ENCODE measurements at places on chromosomes 4 and X.

GRCh38 chrX:40552768-40553167 lies 28.0 kb upstream of the ATP6AP2 start:
- no peak for DNase-seq

GRCh38 chr4:31655328-31655727 lies 935.2 kb downstream of the PCDH7 start:
- DNase-seq = no peak

GRCh38 chr4:182555997-182556418 lies 312.8 kb downstream of the TENM3 start:
- DNase-seq = peak; percentile 20

DNA sequence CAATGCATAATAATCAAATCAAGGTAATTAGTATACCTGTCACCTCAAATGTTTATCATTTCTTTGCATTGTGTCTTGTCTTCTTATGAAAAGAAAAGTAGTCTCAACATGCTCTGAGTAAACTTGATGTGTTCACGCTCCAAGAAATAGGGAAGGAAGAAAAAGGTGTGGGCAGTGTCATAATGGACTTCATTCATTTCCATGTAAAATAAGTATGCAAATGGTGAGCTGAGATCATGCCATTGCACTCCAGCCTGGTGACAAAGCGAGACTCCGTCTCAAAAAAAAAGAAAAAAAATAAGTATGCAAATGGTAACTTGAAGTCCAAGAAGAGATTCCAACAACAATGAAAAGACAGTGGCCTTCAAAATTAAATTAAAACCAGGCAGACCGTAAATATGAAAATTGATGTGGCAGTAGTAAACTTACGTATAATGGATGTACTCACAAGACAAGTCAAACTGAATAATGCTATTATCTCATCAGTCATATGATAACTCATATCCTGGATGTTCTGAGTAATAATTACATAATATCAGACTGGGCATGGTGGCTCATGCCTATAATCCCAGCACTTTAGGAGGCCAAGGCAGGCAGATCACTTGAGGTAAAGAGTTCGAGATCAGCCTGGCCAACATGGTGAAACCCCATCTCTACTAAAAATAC lies 6.0 kb upstream of the CWH43 start:
- no peak for DNase-seq

- no peak for DNase-seq
Measured at GRCh38 chrX:71629467-71629866, 11.2 kb upstream of the CXCR3 start.

DNA sequence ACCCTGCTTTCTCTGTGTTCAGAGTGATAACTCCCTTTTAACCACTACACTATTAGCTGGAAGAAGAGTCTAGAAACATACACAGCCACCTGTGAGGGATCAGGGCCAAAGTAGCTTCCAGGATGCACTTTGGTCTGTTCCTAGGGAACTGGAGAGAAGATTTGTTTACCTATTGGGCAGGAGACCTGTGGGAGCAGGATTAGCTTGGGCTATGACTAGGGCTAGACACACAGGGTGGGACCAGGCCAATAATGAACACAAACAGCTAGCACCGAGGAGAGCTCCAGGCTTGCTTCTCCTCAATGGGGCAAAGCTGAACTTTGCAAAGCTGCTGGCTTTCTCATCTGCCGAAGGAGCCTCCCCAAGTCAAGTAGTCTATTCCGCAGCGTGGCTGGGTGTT lies 24.4 kb upstream of the MAP7D3 start:
- DNase-seq = no peak

DNA sequence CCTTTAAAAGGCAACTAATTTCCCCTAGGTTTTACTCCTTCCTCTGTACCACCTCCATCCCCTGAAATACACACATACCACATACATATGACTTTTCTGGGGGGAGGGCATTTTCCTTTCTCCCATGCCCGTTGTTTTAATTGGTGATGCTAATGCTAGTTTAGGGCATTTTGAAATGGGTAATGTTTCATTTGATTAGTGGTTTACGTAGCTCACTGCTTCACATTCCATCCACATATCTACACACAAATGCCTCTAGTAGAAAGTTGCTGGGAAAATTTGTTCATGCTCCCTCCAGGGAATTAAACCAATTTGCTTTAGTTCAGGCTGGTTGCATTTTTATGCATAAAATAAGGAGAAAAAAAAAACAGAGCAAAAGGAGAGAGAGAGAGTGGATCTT lies 231.2 kb downstream of the FRAS1 start:
- DNase-seq = no peak

DNA sequence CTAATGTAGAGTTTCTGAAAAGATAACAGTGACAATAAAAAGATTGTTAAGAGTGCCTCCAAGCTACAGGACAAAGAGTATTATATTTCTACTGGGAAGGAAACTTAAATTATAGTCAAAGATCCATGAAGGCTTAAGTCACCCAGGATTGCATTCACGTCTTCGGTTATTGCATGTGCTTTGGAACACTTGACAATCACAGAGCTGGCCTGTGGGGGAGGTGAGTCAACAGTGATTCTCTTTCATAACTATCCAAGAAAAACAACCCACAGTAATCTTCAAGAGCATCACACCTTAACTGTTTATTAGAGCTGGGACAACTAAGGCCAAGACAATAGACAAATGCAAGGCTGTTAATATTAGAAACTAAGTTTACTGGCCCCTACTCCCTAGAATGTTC lies 40.3 kb downstream of the PDGFC start:
- DNase-seq = no peak

- no peak for DNase-seq
Measured at GRCh38 chr4:33054161-33054560, 2334.0 kb downstream of the PCDH7 start.

GRCh38 chr4:99120501-99120900 lies 23.6 kb downstream of the ADH4 start:
- DNase-seq = no peak

DNA sequence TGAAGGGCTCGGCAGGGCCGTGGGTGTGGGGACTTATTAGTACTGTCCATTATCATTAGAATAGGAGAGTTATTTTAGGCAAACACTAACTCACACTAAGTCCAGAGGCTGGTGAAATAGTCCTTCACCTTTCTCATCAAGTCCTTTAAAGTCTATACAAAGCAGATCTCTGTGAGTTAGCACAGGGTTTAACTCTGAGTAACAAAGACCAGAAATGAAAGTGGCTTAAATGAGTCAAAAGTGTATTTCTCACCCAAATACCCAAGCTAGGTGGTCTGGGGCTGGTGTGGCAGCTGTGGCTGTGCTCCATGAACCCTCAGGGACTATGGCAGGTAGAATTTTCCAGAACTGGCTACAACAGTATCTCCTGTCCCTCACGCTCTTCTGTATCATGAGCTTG lies 263.2 kb downstream of the BCOR start:
- DNase-seq = no peak

- DNase-seq = no peak
Measured at GRCh38 chr4:48290146-48290772, 20.6 kb upstream of the TEC start.

- DNase-seq = no peak
Measured at GRCh38 chrX:48720577-48721250, 24.2 kb downstream of the SUV39H1 start.

DNA sequence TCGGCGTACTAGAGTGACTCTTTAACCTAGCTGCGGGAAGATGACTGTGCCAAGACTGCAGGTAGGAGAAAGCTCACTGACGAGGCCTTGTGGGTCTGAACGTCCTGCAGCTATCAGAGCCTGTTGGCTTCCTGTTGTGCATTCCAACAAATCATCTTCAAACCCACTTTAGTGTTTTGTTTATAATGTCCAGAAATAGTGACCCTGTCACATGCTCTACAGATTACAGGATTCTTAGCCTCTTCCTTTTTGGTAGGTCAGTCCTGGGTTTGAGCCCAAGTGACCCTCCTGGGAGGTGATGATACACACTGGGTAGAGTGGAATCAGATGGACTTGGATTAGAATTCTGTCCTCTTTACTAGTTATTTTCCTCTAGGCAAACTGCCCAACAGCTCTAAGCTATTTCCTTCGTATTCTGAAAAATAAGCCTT lies 33.2 kb downstream of the HTT start:
- no peak for DNase-seq

- no peak for DNase-seq
Measured at GRCh38 chrX:78315745-78316144, 11.7 kb downstream of the CYSLTR1 start.

GRCh38 chr4:82508011-82508410 lies 53.8 kb downstream of the TMEM150C start:
- no peak for DNase-seq

DNA sequence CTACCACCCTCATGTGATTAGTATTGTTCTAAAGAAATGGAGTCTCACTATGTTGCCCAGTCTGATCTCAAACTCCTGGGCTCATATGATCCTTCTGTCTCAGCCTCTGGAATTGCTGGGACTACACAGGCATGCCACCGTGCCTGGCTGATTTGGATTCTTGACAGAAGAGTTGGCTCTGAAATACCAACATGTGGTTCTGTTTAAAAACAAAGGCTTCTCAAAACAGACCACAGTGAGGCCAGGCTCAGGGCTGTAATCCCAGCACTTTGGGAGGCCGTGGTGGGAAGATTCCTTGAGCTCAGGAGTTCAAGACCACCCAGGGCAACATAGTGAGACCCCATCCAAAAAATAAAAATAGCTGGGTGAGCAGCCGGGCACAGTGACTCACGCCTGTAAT lies 126.7 kb downstream of the DHRSX start:
- no peak for DNase-seq

All from HFF-Myc (cell line).